Ascending aorta (tissue), 2 donors: ENCODE measurements at places on chromosomes 12 and 14. TPM values are rescaled to one million over a fixed set of nuclear protein-coding genes. Genes with fewer than 3 reads are reported as not detected.

DNA sequence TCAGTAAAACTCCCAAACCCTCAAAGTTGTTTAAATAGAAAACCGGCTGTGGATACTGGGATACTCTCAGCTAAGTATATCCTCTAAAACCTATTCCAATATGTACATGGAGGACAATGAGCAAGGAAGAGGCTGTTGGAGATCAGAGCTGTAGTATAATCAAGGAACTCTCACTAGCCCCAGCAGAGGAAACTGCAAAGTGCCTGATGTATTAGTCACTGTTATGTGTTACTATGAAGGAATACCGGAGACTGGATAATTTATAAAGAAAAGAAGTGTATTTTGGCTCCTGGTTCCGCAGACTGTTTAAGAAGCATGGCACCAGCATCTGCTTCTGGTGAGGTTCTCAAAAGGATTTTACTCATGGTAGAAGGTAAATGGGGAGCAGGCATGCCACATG is 65.6 kb upstream of the RPL10L start:
- no peaks in the 10 kb centered on the region for H3K4me1 ChIP-seq
- H3K27me3 ChIP-seq = no peaks in the 10 kb centered on the region
- H3K4me3 ChIP-seq = no peak overlapping the region
- no peaks in the 10 kb centered on the region for H3K36me3 ChIP-seq
- H3K27ac ChIP-seq = no peak overlapping the region
- DNase-seq = no peak

DNA sequence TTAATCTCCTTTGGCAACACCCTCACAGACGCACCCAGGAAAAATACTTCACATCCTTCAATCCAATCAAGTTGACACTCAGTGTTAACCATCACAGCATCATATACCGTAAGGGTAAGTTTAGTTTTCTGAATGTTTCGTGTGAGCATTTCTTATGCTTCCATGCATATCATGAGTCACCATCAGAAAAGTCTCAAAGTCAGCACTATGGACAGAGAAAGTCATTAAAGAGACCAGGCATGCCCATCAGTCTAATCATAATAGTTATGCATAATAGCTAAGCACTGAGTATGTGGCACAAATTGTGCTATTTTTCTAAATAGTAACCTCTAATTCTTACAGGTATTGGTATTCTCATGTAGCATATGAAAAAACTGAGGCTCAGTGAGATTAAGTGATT is 158.8 kb upstream of the PRMT8 start:
- H3K4me3 ChIP-seq = no peak overlapping the region
- H3K36me3 ChIP-seq = no peaks in the 10 kb centered on the region
- no peaks in the 10 kb centered on the region for H3K27me3 ChIP-seq
- H3K27ac ChIP-seq = no peak overlapping the region

DNA sequence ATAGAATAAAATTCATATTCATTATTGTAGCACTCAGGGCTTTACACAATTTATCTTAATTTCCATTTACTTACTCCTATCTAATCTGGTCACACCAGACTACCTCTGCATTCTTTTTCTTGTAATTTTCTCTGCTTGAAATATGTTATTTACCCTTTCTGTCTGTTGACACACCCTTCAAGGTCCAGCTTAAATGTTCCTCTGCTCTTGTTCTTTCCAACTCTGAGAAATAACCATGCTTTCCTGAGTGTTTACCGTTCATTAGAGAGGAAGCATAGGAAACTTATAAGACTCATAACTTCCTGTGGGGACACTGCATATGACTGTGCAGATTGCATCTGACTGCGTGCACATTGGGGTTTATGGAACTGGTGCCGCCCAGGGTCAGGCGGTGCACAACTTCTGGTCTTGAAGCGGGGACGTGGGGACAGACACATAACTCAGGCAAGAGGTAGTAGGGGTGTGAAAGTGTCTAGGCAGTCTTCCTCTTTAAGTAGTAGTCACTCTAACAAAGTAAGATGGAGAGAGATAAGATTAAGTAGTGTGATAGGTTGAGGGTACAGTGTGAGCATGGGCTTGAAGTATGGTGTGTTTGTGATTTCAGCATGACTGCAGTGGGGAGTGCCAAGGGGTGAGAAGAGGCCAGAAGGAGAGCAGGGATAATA is 42.6 kb upstream of the FOXJ2 start:
- no peak overlapping the region for H3K27ac ChIP-seq
- DNase-seq = peak; percentile 52
- no peaks in the 10 kb centered on the region for H3K27me3 ChIP-seq
- H3K4me1 ChIP-seq = no peaks in the 10 kb centered on the region
- no peak overlapping the region for H3K4me3 ChIP-seq

Gene CABP1
- 0.32 TPM for total RNA-seq

Gene GPR68
- total RNA-seq = not detected
